ENCODE measurements at places on chromosomes 5 and 9.
A peak's percentile ranks its signal among the peaks of the same experiment; 100 is the strongest.

- no peak for DNase-seq
These were observed 161.8 kb upstream of the VLDLR start for GRCh38 chr9:2459756-2460155.

DNA sequence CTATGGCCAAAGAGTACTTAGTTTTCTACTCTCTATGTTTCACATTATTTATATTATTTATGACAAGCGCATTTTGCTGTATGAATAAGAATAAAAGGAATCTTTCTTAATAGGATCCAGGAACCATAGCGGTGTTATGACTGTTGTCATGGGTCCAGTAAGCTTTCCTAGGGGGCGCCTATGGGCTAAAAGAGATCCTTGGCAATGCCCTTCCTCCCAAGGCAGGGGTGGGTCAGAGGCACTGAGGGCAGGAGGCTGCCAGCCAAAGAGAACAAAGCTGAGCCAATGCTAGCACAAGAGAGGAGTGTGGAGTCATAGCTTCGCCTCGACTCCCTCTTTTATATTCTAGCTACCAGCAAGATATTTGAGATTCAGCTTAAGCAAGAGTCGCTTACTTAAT is 98.4 kb upstream of the GNAQ start:
- peak; percentile 7 for DNase-seq

- DNase-seq: peak; percentile 22
These were observed 661.4 kb upstream of the KLF4 start for GRCh38 chr9:108150736-108151586.

DNA sequence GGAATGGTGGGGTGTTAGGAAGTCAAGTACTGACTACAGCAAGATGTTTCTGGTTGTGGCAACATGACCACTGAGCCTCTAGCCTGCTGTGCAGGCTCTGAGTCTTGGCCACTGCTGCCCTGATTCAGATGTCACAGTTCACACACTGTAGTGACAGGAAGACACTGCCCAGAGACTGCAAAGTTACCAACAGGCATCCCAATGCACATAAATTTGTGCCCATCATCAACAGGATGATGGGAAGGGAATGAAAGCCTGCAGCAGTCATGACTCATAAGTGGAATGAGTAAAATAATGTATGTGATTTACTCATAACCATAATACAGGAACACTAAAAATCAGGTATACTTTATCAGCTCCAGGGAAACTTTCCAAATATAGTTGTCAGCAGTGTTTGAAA is 251.6 kb upstream of the HAPLN1 start:
- no peak for DNase-seq

DNA sequence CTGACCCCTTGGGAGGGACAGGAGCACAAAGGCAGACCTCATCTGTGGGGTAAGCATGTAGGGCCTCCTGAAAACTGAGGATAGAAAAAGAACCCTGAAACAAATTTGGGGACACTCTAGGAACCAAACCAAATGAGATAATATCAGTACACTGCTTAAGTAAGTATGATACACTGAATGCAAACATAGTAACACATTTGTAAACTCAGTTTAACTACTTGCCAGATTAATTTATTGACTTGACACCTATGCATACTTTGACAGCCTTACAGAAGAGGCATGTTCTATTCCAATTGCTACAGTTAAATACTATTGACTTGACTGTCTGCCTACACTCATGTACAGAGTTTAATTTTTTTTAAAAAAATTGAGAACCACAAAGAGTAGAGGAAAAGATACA is 1070.8 kb upstream of the SEMA6A start:
- DNase-seq: no peak

DNA sequence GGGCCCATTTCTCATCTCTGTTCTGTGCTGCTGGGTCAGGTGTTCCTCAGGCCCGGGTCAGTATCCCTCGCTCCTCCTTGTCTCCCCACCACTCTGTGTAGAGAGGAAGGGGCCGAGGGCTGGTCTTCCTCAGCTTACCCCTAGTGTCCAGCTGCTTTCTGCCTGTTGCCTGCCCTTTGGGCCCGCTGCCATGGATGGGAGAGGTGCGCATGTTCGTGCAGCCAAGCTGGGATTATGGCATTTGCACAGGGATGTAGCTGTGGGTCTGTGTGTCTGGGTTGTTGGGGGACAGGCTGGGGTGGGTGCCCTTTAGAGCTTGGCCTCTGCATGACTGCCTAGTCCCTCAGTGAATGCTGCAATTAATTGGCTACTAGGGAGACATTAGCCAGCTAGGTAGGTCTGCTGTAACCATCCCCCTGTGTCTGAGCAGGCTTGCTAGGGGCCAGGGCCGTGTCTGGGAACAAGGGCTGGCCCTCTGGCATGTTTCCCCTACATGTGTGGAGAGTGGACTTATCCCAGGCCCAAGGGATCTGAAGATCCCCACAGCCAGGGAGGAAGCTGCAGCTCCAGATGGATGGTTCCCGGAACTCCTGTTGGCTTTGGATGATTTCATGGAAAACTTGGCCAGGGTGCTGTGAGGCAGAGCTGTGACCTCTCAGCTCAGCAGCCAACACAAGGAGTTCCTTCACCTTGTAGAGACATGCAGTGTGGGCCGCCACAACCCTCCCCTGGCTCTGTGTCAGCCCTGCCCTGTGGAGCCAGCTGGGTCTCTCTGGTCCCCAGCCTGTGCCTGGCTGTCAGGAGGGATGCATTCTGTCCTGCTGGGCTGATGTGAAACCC is 161.9 kb downstream of the MACROH2A1 start:
- DNase-seq: no peak

DNA sequence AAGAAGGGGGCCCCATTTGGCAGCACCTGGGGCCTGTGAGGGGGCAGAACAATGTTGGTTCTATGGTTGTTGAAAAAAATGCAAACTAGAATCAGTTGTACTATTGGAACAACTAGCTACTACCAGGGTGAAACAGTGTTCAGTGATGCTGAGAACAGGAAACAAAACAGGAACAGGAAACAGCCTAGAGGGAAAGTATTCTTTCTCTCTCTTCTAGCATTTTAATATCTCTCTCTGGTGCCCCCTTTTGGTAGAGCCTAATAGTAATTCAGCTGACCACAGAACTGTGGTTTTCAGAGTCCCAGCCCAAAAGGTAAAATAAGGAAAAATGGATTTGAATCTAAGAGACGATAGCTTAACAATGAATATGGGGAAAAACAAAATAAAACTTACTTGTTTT is 138.0 kb upstream of the KCNN2 start:
- DNase-seq: peak; percentile 28

- no peak for DNase-seq
These were observed 158.4 kb downstream of the ERCC6L2 start for GRCh38 chr9:96033896-96034295.

GRCh38 chr5:96968074-96968473 is 32.2 kb downstream of the LNPEP start:
- DNase-seq: no peak

- DNase-seq: no peak
These were observed 200.3 kb downstream of the SNX18 start for GRCh38 chr5:54717870-54718269.

GRCh38 chr5:119287547-119288111 is 68.2 kb upstream of the TNFAIP8 start:
- DNase-seq: no peak

- peak; percentile 7 for DNase-seq
These were observed 131.7 kb downstream of the PAPPA start for GRCh38 chr9:116285320-116285719.

- no peak for DNase-seq
These were observed 503.3 kb upstream of the GRIA1 start for GRCh38 chr5:152987131-152987530.

DNA sequence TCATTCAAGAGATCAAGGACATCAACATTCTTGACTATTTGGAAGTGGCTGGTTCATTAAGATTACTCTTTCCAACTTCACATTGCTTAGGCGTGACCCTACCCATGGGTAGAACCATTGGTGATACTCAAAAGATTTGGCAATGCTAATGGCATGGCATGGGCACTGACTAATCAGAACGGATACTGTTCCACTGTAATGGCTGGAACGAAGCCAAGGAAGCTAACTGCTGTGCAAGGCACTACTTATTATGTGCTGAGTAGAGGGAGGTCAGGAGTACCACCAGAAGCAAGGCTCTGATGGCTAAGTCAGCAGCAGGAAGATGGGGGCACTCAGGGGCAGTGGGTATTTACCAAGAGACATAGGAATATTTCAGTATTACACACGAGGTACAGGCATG is 31.9 kb downstream of the GNA14 start:
- no peak for DNase-seq

- DNase-seq: no peak
These were observed 2.5 kb upstream of the DBH start for GRCh38 chr9:133633681-133634080.

DNA sequence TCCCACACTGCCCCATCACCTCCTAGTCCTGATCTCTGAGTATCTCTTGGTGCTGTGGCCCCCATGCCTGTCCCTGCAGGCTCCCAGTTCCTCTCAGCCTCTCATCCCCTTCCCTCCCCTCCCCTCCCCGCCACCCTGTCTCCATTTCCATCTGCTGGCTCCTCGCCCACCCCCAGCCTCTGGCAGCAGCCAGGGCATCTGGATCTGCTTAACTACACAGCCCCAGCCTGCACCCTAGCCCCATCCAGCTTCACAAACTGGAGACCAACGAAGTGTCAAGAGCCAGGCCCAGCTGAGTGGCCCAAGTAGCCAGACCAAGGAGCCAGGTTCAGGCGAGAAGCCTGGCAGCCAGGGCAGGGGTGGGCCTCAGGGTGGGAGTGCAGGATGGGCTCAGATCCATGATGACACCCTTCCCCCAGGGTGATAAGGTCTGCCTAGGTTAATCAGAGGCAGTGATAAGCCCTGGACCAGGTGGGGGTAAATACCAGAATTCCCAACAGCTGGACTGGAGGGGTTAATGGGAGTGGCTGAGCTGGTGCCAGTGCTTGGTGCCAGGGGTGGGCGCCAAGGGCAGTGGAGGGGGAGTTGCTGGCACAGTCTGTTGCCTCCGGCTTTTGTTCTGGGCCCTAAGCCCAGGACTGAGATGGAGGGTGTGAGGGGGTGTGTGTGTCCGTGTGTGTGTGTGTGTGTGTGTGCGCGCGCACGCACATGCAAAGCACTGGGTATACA is 2.5 kb downstream of the IL11RA start:
- DNase-seq: peak; percentile 83

- peak; percentile 44 for DNase-seq
These were observed 386.6 kb upstream of the CLINT1 start for GRCh38 chr5:158245513-158245912.

DNA sequence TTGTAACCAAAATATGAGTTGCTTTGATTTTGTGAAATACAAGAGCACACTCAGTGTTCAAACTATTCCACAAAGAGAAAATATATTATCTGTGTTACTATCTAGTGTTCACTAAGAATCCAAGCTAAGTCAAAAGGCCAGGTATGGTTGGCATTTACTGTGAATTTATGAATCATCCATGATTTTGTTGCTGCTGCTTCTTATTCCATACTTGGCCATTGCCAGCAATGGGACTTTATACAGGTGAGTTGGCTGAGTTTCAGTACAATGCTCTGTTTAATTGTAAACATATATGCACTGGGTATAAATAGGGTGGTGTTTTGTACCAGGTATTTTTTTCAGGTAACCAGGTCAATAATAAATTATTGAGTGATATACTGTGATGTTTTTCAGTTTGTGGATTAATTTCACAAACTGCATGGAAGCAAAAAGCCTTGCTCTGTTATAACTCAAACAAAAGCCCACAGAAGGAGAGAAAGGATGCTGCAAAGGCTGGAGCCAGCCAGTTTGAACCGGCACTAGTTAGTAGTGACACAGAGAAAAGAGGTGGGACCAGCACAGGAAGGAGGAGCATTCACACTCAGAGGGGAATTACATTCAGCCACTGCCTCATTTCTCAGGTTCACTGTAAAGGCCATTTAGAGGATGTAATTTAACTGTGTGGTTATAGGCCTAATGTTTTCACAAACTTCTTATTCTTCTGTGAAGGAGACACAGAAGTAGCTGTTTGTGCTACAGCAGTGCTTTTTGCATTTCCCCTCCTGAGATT is 381.8 kb downstream of the ADGRV1 start:
- DNase-seq: no peak

DNA sequence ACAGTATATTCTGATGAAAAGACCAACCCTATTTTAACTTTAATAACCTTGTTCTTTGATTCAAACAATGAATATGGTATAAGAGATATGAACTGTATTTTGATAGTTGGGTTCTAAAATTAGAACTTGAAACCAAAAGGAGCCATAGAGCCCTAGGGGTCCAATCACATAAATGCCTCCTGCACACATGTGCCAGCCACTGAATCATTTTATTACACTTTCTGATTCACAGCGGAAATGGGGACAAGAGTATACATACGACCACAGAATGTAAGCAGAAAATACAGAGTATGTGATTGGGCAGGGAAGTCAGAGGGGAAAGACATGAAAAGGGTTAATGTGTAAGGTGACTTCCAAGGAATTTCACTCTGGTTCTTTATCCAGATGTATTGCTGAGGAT is 1000.2 kb downstream of the NR2F1-AS1 start:
- no peak for DNase-seq

DNA sequence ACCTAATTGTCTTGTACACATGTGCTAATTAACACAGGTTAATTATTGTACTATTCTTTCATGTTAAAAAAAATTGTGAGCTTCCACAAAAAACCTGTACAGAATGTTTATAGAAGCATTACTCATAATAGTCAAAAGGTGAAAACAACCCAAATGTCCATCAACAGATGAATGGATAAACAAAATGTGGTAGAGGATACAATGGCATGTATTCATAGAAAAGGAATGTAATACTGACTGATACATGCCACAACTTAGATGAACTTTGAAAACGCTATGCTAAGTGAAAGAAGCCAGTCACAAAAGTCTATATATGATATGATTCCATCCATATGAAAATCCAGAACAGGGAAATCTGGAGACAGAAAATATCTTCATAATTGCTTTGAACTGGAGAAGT is 25.6 kb downstream of the RRAGA start:
- DNase-seq: no peak

- DNase-seq: no peak
These were observed 71.2 kb upstream of the GLIS3 start for GRCh38 chr9:4371108-4371507.

- no peak for DNase-seq
These were observed 88.4 kb upstream of the ADRA1B start for GRCh38 chr5:159827861-159828260.

GRCh38 chr5:150263801-150264621 is 25.6 kb downstream of the CAMK2A start:
- DNase-seq: no peak

- DNase-seq: no peak
These were observed 255.9 kb upstream of the ACO1 start for GRCh38 chr9:32128546-32128945.

- DNase-seq: no peak
These were observed 428.8 kb upstream of the CDH6 start for GRCh38 chr5:30764704-30765103.

DNA sequence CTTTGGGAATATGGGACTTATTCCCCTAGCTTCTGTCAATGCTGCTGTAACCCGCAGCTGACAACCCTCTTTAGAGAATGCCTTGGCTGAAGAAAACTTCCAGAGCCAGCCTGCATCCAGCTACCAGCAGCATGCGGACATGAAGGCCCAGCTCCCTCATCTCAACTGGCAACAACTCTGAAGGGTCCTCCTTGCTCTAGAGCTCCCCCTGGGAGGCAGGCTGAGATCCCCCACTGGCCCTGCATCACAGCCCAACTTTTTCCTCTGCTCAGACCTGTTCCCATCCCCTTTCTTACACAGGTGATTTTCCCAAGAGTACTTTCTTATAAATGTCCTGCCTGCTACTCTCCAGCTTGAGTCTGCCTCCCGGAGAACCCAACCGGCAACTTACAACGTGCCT is 18.7 kb upstream of the WNT8A start:
- no peak for DNase-seq

- DNase-seq: no peak
These were observed 134.2 kb downstream of the ARHGAP26 start for GRCh38 chr5:142904416-142904815.

Measured in NCI-H524 (cell line).